PC-3 (cell line): ENCODE measurements at places on chromosomes 6 and 20. TPM values are rescaled to one million over a fixed set of nuclear protein-coding genes. Genes with fewer than 3 reads are reported as not detected.
A peak's percentile ranks its signal among the peaks of the same experiment; 100 is the strongest.

Gene TNFRSF6B
- total RNA-seq, result 41.6 and 59.0 TPM in 2 replicates

Gene CTAGE9
- not detected in 2 replicates for total RNA-seq

Gene DLK2
- 1.4 and 4.4 TPM in 2 replicates for total RNA-seq

Gene TFAP2D
- total RNA-seq, result not detected in 2 replicates

Gene PAK5
- total RNA-seq, result not detected in 2 replicates

Gene HCRTR2
- not detected in 2 replicates for total RNA-seq

Gene PBX2
- 25.3 and 33.3 TPM in 2 replicates for total RNA-seq

Gene GSTA3
- not detected in 2 replicates for total RNA-seq

Gene DNAH8
- 0.06 and 0.15 TPM in 2 replicates for total RNA-seq

DNA sequence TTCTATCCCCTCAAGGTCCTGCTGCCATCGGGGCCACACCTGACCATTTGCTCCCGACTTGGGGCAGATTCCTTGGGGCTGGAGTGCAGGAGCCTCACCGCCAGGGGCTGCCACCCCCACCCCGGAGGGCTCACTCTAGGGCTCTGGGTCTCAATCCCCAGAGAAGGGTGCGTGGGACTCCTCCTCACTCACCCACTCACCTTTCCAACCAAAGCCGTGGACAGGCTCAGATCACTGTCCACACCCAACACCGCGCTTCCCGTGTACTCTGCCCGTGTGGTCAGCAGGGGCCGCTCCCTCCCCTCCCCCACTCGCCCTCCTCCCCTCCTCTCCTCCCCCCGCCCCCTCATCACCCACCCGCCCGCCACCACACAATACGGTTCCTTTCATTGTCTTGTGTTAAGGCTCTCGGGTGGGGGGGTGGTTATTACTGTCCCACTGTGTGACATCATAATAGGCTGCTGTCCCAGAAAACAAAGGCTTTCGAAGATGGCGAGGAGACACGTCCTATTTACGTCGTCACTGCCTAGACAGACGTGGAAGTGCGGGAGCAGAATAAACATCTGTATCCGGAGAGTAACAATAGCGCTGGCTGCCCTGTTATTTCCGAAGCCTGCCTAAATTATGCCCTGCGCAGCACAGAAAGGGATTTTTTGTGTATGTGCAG lies 85.8 kb downstream of the YTHDF1 start:
- peaks cover 4% of the 10 kb centered on the region; the same call in 1 of the 2 replicates for H3K27me3 ChIP-seq
- no peak overlapping the region for H3K27ac ChIP-seq
- no peaks in the 10 kb centered on the region for H3K36me3 ChIP-seq
- no peak overlapping the region for H3K4me3 ChIP-seq
- H3K4me1 ChIP-seq, result peaks cover 18% of the 10 kb centered on the region
- no peak for DNase-seq

GRCh38 chr20:19079536-19080299 lies 132.7 kb upstream of the SLC24A3 start:
- peak overlapping the region; percentile 64 for H3K27ac ChIP-seq
- no peak overlapping the region for H3K4me3 ChIP-seq
- no peaks in the 10 kb centered on the region for H3K36me3 ChIP-seq

DNA sequence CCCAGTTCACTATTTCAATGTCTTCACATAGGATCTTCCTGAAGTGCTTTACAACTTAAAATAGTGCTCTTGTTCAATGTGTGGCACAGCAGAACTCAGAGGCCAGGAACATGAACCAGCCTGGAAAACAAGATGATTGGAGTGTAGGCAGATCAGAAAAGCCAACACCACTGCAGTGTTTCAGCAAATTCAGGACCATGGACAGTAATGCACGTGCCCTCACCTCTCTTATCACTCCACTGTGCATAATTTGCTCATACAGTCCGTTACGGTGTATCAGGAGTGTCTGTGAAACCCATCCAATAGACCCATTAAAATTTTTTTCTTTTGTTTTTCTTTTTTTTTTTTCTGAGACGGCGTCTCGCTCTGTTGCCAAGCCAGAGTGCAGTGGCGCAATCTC lies 27.6 kb upstream of the HACE1 start:
- no peak overlapping the region for H3K4me3 ChIP-seq
- H3K36me3 ChIP-seq, result no peaks in the 10 kb centered on the region
- no peak overlapping the region for H3K27ac ChIP-seq
- no peaks in the 10 kb centered on the region for H3K27me3 ChIP-seq
- peak; percentile 6 for DNase-seq

DNA sequence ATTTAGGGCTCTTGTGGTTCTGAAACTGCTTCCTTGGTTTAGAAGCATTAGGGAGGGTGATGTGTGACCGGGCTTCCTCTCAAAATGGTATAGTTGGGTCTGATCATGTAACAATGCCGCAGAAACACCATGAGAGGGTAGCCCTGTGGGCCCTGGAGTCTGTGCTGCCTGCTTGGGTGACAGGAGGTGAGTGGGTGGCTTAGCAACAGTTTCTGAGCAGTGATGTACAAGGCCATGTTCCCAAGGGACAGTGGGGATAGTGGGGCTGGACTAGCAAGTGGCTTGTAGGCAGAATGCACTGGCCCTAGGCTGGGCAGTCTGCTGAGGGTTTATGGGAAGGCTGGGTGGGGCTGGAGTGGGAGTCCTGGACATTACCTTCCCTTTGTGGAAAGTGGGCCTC lies 106.9 kb upstream of the MYL9 start:
- H3K4me1 ChIP-seq, result no peaks in the 10 kb centered on the region
- no peaks in the 10 kb centered on the region for H3K36me3 ChIP-seq

DNA sequence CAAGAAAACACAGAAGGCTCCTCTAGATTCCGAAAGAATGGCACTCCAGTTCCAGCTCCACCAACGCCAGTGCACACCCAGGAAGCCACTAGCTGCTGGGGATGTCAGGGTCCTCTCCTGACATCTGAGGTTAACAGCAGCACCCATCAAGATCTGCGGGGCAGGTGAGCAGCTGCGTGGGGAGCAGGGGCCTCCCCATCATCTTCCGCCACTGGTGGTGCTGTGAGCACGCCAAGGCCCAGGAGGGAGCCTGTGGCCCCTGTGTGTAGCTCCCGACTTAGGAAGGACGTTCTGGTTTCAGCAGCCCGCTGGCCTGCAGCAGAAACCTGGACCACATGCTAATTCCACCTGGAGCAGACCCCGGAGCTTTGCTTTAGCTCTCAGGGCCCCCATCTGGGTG lies 386.2 kb downstream of the TAF4 start:
- no peaks in the 10 kb centered on the region for H3K36me3 ChIP-seq
- peaks cover 47% of the 10 kb centered on the region for H3K27me3 ChIP-seq
- H3K27ac ChIP-seq, result no peak overlapping the region
- no peaks in the 10 kb centered on the region for H3K4me1 ChIP-seq
- no peak for DNase-seq

- no peak overlapping the region for H3K4me3 ChIP-seq
- H3K27me3 ChIP-seq, result no peaks in the 10 kb centered on the region
- H3K4me1 ChIP-seq, result no peaks in the 10 kb centered on the region; the same call in 1 of the 2 replicates
- no peak overlapping the region for H3K27ac ChIP-seq
- H3K36me3 ChIP-seq, result no peaks in the 10 kb centered on the region
Observed at GRCh38 chr6:166633732-166634535, 6.9 kb upstream of the RPS6KA2 start.

- H3K4me3 ChIP-seq, result no peak overlapping the region
- no peak overlapping the region for H3K27ac ChIP-seq
- peaks cover 7% of the 10 kb centered on the region for H3K4me1 ChIP-seq
- DNase-seq, result peak; percentile 83
- H3K36me3 ChIP-seq, result no peaks in the 10 kb centered on the region
Observed at GRCh38 chr6:20906945-20907344, 372.7 kb downstream of the CDKAL1 start.

DNA sequence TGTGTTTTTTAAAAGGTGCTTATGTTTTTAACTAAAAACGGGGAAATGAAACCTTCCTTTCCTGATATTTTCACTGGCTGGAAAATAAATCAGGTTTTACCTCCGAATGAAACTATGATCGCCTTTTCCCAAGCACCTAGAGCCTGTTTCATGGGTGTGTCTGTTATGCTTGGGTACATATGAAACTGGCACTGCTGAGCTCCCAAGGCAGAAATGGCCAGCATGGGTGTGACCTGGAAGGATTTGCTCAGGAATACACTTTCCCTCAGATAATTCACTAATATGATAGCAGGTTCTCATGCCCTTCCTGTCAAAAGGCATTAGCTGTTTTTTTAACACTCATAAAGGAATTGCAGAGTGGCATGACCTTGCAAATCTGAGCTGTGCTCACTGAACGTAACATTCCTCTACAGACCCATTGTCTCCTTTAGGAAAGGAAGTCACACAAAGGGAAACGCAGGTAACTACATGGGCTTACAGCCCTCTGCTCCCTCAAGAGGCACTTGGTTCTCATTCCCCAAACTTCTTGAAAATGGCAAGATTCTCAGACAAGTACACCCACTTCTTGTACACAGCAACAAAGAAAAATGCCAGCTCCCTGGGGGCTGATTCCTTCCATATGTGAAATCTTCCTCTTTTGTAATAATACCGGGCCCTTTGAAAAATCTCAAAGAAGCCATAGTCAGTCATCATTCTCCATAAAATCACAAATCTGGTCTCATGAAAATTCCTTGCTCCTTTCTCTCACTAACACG lies 72.7 kb downstream of the METTL24 start:
- no peaks in the 10 kb centered on the region for H3K4me1 ChIP-seq
- H3K36me3 ChIP-seq, result no peaks in the 10 kb centered on the region
- no peak for DNase-seq
- H3K27ac ChIP-seq, result no peak overlapping the region
- H3K27me3 ChIP-seq, result peaks cover 75% of the 10 kb centered on the region

DNA sequence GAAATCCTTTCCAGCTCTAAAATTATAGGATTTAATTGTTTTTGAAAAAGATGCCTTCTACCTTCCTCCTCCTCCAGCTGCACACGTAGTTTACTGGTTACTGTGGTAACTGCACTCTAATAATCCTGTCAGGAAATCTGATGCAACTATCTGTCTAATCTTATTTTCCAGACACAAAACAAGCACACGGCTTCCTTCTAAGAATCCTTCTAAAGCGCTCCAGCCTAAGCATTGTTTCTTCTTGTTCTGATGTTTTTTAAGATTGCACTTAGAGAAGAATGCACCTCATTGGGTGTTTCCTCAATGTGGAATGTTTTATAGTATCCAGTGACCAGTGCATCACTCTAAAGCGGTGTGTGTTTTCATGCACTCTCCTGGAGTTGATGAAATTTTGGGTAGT lies 63.6 kb downstream of the CARMIL1 start:
- no peaks in the 10 kb centered on the region for H3K27me3 ChIP-seq
- H3K4me1 ChIP-seq, result no peaks in the 10 kb centered on the region
- H3K36me3 ChIP-seq, result no peaks in the 10 kb centered on the region
- no peak overlapping the region for H3K27ac ChIP-seq
- no peak overlapping the region for H3K4me3 ChIP-seq
- DNase-seq, result no peak

GRCh38 chr6:37008484-37009465 lies 3.3 kb downstream of the FGD2 start:
- no peak for DNase-seq
- no peaks in the 10 kb centered on the region for H3K27me3 ChIP-seq
- H3K36me3 ChIP-seq, result no peaks in the 10 kb centered on the region
- no peak overlapping the region for H3K4me3 ChIP-seq

- peaks cover 15% of the 10 kb centered on the region for H3K27me3 ChIP-seq
- no peaks in the 10 kb centered on the region for H3K4me1 ChIP-seq
- no peak overlapping the region for H3K27ac ChIP-seq
- no peaks in the 10 kb centered on the region for H3K36me3 ChIP-seq
Observed at GRCh38 chr20:61257611-61258010, 5.5 kb downstream of the CDH4 start.

GRCh38 chr6:130218134-130218533 lies 4.6 kb downstream of the SAMD3 start:
- H3K4me3 ChIP-seq, result no peak overlapping the region
- no peaks in the 10 kb centered on the region for H3K36me3 ChIP-seq
- no peak for DNase-seq

GRCh38 chr20:63381781-63382431 lies 20.8 kb upstream of the CHRNA4 start:
- H3K4me3 ChIP-seq, result no peak overlapping the region
- no peaks in the 10 kb centered on the region for H3K4me1 ChIP-seq
- H3K36me3 ChIP-seq, result no peaks in the 10 kb centered on the region
- H3K27me3 ChIP-seq, result peaks cover 38% of the 10 kb centered on the region
- peak; percentile 25 for DNase-seq
- no peak overlapping the region for H3K27ac ChIP-seq

GRCh38 chr6:34630040-34630439 lies 66.5 kb downstream of the ILRUN start:
- peaks cover 11% of the 10 kb centered on the region for H3K4me1 ChIP-seq
- peak overlapping the region; percentile 83 for H3K27ac ChIP-seq
- H3K4me3 ChIP-seq, result no peak overlapping the region
- peaks cover 4% of the 10 kb centered on the region; the same call in 1 of the 2 replicates for H3K36me3 ChIP-seq

GRCh38 chr20:57257701-57258453 lies 8.6 kb downstream of the BMP7 start:
- H3K27me3 ChIP-seq, result peaks cover 75% of the 10 kb centered on the region
- DNase-seq, result no peak
- no peaks in the 10 kb centered on the region for H3K4me1 ChIP-seq
- no peak overlapping the region for H3K27ac ChIP-seq
- H3K36me3 ChIP-seq, result no peaks in the 10 kb centered on the region
- no peak overlapping the region for H3K4me3 ChIP-seq

GRCh38 chr20:35695245-35695749 lies 3.9 kb downstream of the NFS1 start:
- DNase-seq, result no peak
- peaks cover 11% of the 10 kb centered on the region for H3K4me1 ChIP-seq
- no peak overlapping the region for H3K4me3 ChIP-seq
- H3K27ac ChIP-seq, result no peak overlapping the region
- no peaks in the 10 kb centered on the region for H3K27me3 ChIP-seq

DNA sequence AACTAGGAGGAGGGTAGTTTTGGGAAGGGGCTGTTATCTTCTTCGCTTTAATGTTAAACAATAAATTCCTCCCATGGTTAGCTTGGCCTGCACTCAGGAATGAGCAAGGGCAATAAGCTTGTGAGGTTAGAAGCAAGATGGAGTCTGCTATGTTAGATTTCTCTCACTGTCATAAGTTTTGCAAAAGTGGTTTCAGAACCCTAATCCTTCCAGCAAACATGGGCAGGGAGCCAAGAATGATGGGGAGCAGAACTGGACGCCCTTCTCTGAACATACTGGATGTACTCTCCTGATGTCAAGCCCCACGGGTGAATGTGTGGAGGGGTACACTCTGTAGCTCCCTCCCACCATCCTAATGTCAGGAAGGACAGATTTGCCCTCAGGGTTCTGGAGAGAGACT lies 22.3 kb downstream of the C6orf163 start:
- no peaks in the 10 kb centered on the region for H3K36me3 ChIP-seq
- H3K27me3 ChIP-seq, result no peaks in the 10 kb centered on the region
- no peak overlapping the region for H3K27ac ChIP-seq
- no peaks in the 10 kb centered on the region for H3K4me1 ChIP-seq
- H3K4me3 ChIP-seq, result no peak overlapping the region

DNA sequence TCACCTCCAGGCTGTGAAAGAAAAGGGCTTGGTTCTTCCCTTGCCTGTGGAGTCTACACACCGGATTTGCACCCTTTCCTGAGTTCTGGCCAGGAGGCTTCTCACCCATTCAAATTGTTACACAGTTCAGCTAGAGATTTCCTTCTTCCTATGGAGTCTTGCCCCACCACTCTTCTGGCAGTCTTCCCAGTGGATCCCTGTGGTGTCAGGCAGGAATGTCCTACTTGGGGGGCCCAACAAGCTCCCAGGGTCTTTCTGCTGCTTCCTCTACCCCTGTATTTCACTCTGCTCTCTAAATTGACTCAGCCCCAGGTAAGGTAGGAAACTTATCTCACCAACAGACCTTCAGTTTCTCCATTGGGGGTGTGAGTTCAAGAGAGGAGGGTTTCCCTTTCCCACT lies 14.0 kb upstream of the CST9L start:
- no peaks in the 10 kb centered on the region for H3K36me3 ChIP-seq
- H3K27ac ChIP-seq, result no peak overlapping the region
- no peak overlapping the region for H3K4me3 ChIP-seq
- peaks cover 34% of the 10 kb centered on the region; the same call in 1 of the 2 replicates for H3K27me3 ChIP-seq
- H3K4me1 ChIP-seq, result no peaks in the 10 kb centered on the region
- DNase-seq, result no peak
